ENCODE measurements at places on chromosomes 7 and 10.

GRCh38 chr7:46949270-46949931 lies 632.5 kb downstream of the TNS3 start:
- DNase-seq: no peak

DNA sequence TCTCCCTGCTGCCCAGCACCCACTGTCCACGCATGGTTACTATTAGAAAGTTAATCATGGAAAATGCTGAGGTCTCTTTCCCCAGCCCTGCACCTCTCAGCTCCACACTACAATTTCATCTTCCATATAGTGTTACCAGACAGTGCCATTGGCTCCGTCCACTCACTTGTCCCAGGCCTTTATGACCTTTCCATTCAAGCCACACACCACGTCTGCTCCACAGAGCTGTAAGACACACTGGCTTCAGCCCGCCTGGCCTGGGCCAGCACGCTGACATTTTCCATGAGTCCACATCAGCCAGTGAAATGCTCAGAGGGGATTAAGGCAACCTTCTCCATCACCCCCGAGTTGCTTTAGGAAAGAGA lies 118.7 kb downstream of the KCNMA1 start:
- no peak for DNase-seq

GRCh38 chr10:28326516-28327490 lies 23.9 kb upstream of the MPP7 start:
- DNase-seq: no peak

- peak; percentile 64 for DNase-seq
Observed at GRCh38 chr7:2717293-2718261, 29.6 kb downstream of the AMZ1 start.

DNA sequence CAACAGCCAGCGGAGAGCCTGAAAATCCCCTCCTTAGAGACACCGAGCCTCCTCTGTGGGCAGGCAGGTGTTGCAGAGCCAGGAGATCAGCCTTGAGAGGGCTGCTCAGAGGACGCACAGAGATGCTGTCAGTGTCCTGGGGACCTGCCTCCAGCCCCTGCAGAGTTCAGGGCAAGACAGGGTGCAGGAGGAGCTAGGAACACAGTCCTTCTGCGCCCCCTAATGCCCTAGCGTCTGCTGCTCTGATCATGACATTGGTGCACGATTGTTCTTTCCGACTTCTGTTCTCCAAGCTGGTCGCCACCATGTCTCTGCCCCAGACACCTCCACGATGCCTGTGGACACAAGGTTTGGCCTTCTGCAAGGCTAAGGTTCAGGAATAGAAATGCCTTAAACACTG lies 613.7 kb upstream of the MKI67 start:
- no peak for DNase-seq

DNA sequence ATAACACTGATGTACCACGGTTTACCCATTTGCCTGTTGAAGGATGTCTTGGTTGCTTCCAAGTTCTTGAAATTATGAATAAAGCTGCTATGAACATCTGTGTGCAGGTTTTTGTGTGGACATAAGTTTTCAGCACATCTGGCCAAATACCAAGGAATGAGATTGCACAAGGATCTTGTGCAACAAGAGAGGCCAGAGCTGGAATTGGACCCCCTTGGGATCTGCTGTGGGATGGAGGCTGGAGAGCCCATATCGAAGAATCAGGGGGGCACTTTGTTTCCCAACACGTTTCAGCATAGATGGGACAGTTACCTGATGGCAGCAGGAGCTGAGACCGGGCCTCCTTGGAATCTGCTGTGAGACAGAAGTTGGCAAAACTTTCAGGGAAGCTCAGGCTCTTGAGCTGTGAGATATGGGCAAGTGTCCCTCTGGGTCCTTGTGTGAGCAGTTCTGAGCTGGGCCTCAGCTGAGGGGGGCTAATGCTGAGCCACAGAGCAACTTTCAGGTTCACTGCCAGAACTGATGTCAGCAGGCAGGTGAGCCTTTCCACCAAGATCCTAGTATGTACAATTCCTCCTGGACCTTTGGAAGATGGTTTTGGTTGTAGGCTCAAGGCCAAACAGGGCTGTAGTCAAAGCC lies 115.2 kb upstream of the RAB18 start:
- DNase-seq: no peak

GRCh38 chr7:103063895-103064294 lies 10.7 kb downstream of the FBXL13 start:
- DNase-seq: no peak

GRCh38 chr10:118106426-118106825 lies 59.7 kb upstream of the RAB11FIP2 start:
- DNase-seq: no peak

- no peak for DNase-seq
Observed at GRCh38 chr10:33334153-33334804, at the start of gene NRP1. Gene NRP1 (minus strand): TSS chr10:33334667. CDS start chr10:33334382, 285 bp downstream.

DNA sequence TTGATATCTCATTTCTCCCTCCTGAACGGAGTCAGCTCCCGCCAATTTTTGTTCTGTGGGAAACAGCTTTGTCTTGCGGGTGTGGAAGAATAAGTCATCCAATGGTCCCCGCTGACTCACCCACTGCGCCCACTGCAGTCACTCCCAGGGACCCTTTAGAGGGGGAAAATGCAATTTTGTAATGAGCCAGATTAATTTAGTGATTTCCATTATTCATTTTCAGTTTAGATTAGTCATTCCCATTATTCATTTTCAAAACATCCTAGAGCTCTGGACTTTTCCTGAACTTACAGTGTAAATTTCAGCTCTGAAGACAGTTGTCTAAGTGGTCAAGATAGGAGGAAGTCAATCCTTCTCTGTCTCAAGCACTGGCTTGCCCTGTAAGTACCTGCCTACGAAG lies 154.9 kb upstream of the TMEM72 start:
- DNase-seq: no peak

GRCh38 chr10:51074238-51075028 lies at the start of gene PRKG1:
Gene PRKG1 (plus strand): TSS chr10:51074487.
- no peak for DNase-seq

- no peak for DNase-seq
Observed at GRCh38 chr10:62077330-62078015, 176.0 kb downstream of the ARID5B start.

GRCh38 chr10:19828278-19829049 lies 12.2 kb downstream of the PLXDC2 start:
- no peak for DNase-seq

DNA sequence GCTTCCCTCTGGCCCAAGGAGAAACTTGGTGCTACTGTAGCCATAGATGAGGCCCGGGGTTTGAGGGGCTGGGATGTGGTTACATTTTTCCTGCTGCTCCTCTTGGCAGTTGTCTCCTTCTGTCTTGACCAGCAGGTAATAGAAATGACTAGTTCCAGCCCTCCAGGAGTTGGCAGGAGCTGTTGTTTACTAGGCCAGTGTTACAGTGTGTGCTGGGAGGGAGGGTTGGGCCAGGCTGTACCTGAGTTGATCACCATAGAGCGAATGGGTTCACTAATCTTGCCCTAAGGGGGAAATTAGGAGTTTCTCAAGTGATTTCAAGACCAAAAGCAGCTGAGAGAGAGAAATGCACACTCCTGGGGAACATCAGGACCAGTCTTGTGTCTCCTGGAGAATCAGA lies 34.9 kb downstream of the PAX2 start:
- DNase-seq: no peak

DNA sequence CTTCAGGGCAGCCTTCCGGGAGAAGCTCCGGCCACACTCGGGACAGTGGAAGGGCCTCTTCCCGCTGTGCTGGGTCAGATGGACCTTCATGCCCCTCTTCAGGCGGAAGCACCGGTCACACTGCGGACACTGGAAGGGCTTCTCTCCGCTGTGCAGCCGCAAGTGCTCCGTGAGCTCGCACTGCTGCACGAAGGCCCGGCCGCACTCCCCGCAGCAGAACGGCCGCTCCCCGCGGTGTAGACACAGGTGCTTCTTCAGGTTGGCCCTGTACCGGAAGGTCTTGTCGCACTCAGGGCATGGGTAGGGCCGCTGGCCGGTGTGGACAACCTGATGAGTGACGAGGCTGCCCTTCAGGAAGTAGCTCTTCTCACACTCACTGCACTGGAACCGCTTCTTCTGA lies 14.2 kb upstream of the ZNF786 start:
- DNase-seq: no peak

- no peak for DNase-seq
Observed at GRCh38 chr7:72336632-72337389, 75.3 kb downstream of the CALN1 start.

DNA sequence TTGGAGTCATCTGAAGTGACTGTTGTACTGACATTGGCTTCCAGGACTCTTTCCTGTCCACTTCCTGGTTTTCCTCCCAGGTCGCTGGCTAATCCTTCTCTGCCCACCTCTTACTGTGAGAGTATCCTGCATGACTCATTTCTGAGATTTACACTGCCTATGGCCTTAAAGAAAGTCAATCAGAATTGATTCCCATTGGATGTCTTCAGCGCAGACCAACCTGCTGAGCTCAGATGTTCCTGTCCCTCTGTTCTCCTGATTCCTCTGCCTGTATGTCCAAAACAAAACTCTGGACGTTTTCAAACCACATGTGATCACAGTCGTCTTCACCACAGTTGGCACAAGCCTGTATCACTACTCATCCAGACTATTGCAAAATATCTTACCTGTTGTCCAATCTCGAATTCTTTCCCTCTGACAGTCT lies 262.1 kb downstream of the CREB5 start:
- DNase-seq: no peak

GRCh38 chr7:405489-406211 lies 114.0 kb downstream of the PDGFA start:
- DNase-seq: no peak

DNA sequence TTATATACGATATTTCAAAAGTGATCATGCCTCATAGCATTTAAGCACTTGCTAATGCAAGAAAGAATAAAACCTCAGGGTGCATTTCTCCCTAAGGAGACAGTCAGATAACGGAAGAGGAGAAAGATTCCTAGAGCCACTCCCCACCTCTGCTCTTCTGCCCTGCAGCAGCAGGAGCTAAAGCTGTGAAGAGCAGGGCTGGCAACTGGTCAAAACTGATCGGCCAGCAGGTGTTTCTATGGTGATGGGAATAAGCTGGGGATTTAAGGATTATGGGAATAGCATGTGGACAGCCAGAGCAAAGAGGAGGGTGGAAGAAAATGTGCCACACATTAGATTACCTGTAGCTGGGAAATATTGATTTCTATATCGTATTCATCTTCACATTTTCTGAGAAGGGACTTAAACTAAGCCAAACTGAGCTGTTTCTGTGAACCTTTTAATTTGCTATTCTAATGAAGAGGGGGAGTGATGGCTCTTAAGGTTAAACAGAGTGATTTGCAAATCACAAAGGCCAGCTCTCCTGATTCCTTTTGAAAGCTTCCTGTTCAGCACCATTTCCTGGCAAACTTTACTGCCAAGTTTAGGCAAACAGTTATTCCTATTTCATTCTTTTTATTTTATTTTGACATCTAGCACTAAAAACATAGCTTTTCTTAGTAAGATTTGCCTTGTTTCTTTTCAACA lies 268.9 kb upstream of the PFKP start:
- DNase-seq: peak; percentile 27

GRCh38 chr7:20264623-20265022 lies 47.4 kb upstream of the MACC1 start:
- DNase-seq: no peak

- peak; percentile 75 for DNase-seq
Observed at GRCh38 chr7:154928136-154929005, 74.6 kb downstream of the PAXIP1 start.

GRCh38 chr7:39892361-39892760 lies 57.7 kb upstream of the CDK13 start:
- DNase-seq: no peak

GRCh38 chr10:121753726-121754476 lies 155.7 kb upstream of the FGFR2 start:
- no peak for DNase-seq

GRCh38 chr10:49610458-49611165 lies 502 bp downstream of the SLC18A3 start:
- DNase-seq: no peak

GRCh38 chr10:63766745-63767137 lies 245.5 kb downstream of the REEP3 start:
- no peak for DNase-seq

Data from NCI-H2029 (cell line).